NCI-H2081 (cell line): ENCODE measurements at places on chromosomes 12 and 14.

DNA sequence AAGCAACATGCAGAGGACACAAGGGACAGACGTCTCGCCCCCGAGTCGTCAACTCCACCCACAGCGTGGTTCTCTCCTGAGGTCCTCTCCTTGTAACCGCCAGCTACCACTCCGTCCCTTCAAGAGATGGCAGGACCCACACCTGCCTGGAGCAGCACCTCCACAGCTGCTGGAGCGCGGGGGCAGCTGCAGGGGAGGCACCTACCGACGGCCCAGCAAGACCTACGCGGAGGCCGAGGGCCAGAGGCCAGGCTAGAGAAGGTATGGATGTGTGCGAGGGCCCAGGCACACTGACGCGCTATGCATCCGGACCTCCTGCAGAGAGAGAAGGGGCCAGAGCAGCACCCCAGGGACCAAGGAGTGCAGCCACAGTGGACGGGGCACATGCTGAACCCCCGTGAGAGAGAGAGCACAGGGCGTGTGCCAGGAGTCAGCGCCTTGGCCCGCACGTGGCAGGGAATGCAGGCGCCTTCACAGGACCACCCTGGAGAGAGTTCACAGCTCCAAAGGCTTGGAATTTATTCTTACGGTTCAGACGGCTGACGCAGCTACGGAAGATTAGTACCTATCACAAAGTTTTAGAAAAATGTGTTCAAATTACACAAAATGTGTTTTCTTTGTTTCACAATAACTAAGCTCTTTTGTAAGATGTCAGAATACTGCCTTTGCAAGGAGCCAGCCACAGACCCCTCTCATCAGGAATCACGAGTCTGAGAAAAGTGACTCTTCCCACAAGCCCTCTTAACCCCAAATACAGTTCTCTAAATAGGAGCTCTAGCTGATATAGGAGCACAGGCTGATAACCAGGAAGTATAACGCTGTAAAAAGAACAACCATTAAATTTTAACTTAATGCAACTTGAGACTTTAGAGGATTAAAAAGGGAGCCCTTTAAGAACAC is 36.8 kb downstream of the CDC42BPB start:
- DNase-seq: no peak

- DNase-seq: no peak
Measured at GRCh38 chr12:40248585-40249297, 23.9 kb downstream of the LRRK2 start.

DNA sequence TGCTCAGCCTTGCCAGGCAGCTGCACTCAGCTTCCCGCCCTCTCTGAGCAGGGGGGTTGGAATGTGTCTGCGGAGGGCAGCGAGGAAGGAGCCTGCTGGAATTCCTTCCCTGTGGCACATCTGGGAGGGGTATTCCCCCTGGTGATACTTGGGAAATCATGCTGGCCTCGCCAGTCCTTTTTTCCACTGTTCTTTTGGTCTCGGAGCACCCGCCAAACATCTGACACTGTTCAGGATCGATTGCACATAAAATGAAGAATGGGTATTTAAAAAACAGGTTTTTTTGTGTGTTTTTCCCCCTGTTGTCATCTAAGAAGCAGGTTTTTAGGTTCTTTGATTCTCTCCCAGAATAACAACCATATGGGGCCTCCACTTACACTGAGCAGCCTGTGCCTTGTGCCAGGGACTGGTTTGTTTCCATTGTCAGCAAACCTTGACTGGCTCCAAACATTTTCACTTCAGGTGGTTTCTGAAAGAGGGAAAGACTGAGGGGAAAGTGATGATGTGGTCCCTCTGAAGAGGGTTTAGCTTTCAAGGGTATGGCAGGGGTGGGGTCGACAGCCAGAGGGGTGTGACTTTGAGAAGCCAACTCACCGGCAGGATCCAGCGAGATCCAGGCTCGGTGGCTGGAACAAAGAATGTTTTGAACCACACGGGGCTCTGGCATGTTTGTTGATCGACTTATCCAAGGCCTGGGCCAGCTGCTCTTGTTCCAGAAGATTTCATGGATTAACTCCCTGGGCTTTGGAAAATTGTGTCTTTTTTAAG is 215.1 kb downstream of the CACNA1C start:
- DNase-seq: no peak

GRCh38 chr12:38282886-38283285 is 33.7 kb upstream of the ALG10B start:
- no peak for DNase-seq

DNA sequence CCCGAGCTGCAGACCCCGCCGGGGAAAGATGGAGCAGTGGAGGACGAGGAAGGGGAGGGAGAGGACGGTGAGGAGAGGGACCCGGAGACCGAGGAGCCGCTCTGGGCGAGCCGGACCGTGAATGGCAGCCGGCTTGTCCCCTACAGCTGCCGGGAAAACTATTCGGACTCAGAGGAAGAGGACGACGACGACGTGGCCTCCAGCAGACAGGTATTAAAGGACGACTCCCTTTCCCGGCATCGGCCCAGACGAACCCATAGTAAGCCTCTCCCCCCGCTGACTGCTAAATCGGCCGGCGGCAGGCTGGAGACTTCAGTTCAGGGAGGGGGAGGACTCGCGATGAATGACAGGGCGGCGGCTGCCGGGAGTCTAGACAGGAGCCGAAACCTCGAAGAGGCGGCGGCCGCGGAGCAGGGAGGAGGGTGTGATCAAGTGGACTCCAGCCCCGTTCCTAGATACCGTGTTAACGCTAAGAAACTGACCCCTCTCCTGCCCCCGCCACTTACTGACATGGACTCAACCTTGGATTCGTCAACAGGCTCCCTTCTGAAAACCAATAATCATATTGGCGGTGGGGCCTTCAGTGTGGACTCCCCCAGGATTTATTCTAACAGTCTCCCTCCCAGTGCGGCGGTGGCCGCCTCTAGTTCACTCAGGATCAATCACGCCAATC is 962 bp downstream of the LEMD3 start:
- peak; percentile 34 for DNase-seq

- peak; percentile 67 for DNase-seq
Measured at GRCh38 chr12:27652174-27652763, 44.0 kb upstream of the REP15 start.

GRCh38 chr14:27384124-27384523 is 786.3 kb upstream of the NOVA1 start:
- no peak for DNase-seq

- no peak for DNase-seq
Measured at GRCh38 chr14:70281939-70282338, 77.5 kb downstream of the COX16 start.

DNA sequence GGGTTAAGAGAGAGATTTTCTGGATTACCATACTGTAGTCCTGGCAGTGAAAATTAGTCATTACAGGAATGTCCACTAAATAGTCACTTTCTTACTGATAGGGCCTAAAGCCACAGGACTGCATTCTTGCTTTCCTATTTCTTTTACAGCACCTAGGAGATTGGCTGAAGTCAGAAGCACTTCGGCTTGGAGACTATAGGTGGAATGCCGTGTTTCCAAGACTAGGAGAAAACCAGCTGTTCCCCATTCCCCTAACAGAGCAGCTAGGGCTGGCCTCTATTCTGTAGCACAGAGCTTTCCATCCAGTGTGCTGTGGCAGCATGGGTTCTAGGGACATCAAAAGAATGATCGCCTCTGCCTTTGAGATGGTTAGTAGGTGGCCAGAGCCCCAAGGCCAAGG is 15.1 kb downstream of the PIGH start:
- no peak for DNase-seq

DNA sequence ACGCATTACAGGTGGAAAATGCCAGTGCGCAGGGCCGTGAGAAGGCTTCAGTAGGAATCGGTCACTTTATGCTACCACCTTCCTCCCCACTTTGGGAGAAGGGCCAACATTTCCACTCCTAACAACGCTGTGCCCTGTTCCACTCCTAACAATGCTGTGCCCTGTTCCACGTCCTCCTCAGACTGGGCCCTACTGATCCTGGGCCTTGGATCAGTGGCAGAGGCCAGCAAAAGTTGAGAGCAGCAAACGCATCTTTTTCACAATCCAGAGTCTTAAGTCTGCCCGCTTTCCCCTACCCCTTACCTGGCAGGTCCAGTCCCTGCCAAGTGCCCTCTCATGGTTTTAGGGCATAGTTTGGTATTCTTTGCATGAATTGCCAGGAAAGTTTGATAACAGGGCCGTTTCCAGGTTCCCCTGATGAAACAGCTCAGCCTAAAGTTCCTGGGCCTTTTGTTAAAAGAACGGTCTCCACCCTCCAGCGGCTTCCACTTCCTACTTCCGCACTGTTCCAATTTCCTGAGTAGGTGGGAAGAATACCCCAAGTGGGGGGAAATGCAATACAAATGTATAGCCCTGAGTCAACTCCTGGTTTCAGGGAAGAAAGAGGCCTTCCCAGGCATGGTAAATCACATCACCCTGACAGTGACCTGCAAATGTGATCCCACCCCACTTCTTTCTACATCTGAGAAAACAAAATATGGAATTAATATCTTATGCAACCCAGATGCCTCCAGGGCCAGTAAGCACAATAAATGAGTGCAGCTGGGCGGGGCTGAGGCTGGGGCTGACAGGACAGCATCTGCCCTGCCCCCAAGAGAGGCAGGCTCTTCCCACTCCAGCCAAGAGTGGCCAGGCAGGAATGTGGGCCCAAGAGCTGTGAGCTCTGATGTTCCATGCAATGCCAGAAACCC is 15.0 kb downstream of the KCTD10 start:
- no peak for DNase-seq

GRCh38 chr12:9148926-9149325 is 33.2 kb upstream of the A2M start:
- DNase-seq: no peak

DNA sequence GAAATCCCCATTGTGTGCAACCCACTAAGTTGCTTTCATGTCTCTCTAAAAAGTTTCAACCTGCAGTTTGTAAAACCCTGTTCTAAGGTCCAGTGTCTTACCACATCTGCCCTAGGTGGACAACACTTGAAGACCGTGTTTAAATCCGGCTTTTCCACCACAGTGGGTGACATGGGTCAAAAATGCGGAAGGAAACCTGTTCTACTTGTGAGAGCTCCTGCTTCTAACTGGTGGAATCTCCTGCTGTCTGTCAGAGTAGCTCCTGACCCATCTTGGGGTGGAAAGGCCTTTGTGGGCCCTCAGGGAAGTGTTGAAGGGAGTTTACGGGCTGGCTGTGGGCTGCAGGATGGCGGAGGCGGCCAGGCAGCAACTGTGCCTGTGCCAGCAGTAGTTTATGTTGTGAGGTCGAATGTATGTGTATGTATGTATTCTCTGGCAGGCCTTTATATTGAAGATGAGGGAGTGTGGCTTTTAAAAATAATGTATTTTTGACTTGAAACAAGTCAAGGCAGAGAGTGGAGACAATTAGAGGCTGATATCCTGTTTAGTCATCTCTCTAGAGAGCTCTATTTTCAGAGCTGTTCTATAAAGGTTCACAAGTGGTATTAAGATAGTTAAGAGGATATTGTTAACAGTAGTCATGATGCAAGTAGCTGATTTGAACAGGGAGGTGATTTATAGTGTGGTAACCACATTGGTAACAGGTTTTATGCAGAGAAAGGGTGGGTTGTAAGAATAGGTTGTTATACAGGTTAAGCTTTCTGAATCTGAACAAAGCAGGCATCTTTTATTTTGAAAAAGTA is 67.0 kb downstream of the PRKCH start:
- DNase-seq: no peak

DNA sequence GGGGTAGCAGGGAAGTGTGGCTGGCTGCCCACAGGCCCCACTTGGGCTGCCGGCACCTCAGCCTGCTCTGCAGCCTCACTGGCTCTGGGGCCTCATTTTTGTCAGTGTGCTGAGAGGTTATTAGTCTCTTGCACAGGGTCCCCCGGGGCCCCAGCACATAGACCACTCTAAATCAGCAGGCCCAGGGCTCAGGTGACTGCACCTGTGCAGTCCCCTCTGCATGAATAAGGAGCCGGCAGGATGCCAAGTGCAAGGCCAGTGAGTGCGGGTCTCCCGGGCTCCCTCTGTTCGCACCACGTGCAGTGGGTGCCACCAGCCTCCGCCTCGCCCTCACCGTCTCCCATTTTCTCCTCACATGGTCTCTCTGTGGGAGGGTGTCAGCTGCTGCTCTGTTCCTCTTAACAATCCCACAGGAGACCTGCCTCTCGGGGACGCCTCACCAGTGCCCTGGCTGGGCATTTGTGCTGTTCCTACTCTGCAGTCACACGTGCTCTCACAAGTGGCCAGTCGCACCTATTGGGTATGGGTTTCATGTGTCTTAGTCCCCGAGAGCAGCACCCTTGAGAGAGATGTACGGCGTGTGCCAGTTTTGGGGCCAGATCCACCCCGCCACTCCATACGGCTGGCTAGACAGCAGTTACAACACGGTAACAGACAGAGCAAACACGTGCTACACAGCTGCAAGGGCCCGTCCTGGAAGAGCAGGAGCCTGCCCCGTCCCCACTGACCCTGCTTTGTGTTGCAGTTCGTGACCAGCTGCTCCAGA is 40.4 kb downstream of the MMAB start:
- DNase-seq: no peak

GRCh38 chr12:124939079-124939420 is 24.6 kb upstream of the UBC start:
- no peak for DNase-seq

GRCh38 chr14:103697206-103697602 is 18.0 kb downstream of the XRCC3 start:
- no peak for DNase-seq

- no peak for DNase-seq
Measured at GRCh38 chr12:84661786-84662185, 250.8 kb downstream of the SLC6A15 start.

DNA sequence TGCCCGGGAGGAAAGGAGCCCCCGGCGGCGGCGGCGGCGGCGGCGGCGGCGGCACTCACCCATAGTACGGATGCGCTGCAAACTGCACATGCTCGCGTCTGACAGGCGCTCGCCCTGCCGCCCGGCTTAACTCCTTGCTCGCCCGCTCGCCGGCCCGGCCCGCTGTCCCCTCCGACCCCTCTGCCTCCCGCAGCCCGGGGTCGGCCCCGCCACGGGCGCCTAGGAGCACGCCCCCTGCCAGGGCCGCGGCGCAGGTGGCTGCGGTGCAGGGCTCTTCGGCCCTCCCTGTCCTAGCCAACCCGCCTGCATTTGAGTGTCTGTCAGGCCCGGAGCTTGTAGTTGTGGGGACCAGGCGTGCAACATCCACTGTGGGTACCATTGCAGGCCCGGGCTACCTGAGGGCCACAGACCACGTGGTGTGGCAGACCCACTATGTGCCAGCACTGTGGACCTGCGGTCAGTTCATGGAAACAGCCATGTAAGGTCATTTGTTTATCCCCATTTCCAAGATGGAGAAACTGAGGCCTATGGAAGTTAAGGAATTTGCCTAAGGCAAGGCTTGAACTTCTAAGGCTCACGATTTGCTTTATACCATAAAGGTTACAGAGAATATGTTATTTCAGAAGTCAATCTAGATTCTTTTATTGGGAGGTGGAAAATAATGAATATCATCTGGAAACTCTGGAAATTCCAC is 17.6 kb upstream of the PLEKHH1 start:
- peak; percentile 44 for DNase-seq

- peak; percentile 57 for DNase-seq
Measured at GRCh38 chr14:80584744-80585505, 356.6 kb downstream of the CEP128 start.

DNA sequence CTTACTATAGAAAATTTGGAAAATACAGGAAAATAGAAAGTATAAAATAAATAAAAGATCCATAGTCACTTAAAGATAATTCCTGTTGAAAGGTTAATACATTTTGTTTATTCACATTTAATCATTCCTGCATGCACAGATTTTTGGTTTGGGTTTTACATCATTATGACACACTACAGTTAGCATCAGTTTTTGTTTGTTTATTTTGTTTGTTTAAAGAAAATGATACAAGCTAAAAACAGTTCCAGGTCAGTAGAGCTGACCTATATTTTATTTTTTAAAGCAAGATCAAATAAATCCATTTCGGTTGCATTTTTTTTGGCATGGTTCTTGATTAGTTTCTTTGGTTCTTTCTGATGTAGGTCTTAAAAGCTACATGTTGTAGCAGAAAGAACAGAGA is 68.8 kb upstream of the CCDC91 start:
- DNase-seq: no peak

- DNase-seq: no peak
Measured at GRCh38 chr12:108819920-108820706, 37.3 kb downstream of the SSH1 start.
